ENCODE measurements at places on chromosomes 2 and 18.

GRCh38 chr2:137252934-137253333, 487.6 kb downstream of the THSD7B start:
- DNase-seq = no peak

- DNase-seq = no peak
Observed at GRCh38 chr2:236579746-236580315, 10.2 kb downstream of the ACKR3 start.

GRCh38 chr18:23992089-23992940, 22.2 kb upstream of the TTC39C start:
- DNase-seq = peak; percentile 28

DNA sequence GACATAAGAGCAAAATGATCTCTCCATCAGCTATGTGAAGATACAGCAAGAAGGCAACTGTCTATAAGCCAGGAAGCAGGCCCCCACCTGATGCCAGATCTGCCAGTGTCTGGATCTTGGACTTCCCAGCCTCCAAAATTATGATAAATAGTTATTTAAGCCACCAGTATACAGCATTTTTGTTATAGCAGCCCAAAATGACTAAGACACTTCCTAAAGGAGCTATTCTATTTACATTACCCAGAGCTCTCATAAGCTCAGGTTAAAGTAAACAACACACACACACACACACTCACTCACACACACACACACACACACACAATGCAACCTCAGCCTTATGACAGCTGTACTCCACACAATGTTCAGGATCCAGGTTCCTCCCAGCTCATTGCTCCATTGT, 5.7 kb upstream of the YPEL5 start:
- DNase-seq = no peak

- peak; percentile 47 for DNase-seq
Observed at GRCh38 chr18:10798727-10799550, 273.1 kb downstream of the NAPG start.

DNA sequence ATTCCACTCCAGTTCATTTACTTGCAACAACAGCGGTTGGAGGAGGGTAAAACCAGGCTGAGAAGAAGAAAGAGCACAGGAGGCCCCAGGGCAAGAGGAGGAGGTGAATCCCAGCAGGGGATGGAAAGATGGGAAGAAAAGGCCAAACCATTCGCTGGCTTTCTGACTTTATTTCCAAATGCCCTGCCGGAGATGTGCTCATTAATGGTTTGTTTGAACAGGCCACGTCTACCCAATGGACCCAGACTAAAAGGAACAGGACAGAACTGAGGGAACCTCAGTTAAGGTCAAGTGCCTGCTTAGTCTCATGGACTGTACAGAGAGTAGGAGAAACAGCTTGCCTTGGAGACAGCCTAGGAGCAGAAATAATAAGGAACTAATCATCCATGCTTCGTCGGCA, 121.6 kb upstream of the NDUFV2 start:
- DNase-seq = no peak

- no peak for DNase-seq
Observed at GRCh38 chr2:148720501-148721001, 76.0 kb downstream of the EPC2 start.

GRCh38 chr2:2570871-2571270, 239.8 kb upstream of the MYT1L start:
- no peak for DNase-seq

Measured in RPMI8226 (cell line).